ENCODE measurements at places on chromosomes 4 and X.

DNA sequence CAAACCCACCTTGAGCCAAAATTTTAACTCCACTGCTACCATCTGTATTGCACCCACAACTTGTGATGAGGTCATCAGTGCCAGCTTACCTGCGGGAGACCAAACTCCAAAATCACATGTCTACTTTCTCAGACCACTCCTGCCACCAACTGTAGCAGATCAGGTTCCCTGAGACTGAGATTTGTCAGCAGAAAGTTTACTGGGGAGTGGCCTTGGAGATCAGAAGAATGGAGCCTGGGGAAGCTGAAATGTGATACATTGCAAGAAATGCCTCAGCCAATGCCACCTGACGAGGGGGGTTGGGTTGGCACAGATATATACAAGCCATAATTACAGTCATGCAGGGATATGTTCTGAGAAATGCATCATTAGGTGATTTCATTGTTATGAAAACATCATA lies 19.1 kb downstream of the HAUS3 start:
- no peak for DNase-seq

GRCh38 chr4:158775091-158775651 lies 6.3 kb downstream of the FNIP2 start:
- DNase-seq = no peak

- no peak for DNase-seq
These were observed 32.7 kb downstream of the MFAP3L start for GRCh38 chr4:169993531-169993930.

- no peak for DNase-seq
These were observed 669.2 kb upstream of the AADAT start for GRCh38 chr4:170758988-170759387.

DNA sequence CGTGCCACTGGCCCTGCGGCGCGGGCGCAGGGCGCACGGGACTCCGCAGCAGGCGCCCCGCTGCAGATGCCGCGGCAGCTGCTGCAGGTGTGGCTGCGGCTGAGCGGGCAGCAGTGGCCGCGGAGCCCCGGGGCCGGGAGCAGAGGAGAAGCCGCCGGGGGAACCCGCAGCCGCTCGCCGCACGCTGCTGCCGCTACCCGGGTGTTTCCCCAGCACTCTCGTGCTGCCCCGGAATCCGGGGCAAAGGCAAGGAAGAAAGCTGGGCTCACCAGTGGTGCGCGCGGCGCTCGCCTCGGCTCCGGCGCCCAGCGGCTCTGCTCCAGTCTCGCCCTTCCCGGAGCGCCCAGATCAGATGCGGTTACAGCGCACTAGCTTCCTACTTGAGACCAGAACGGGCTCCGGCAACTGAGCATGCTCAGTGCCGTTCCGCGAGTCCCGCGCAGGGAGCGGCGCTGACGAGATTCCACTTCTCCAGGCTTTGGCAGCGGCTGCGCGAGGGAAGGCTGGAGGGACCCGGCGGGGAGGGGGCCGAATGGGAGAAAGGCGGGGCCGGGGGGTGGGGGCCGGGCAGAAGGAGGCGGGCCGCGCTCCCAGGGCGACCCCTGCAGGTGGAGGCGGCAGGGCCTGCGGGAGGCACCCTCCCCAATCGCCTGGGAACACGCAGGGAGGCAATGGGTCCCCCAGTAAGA lies at the start of gene APBB2:
Gene APBB2 (minus strand): TSS at position 407 of the 689 bp plus-strand sequence. CDS start 181,288 bp downstream, outside the sequence.
- DNase-seq = peak; percentile 30

DNA sequence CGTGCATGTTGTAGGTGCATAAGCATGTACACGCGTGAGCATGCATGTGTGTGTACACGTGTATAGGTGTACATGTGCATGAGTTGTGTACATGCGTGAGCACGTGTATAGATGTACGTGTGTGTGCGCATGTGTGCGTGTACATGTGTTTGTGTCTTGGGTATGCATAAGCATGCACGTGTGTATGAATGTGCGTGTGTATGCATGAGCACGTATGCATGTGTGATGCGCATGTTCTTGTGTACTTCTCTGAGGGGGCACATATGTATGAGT lies 9.0 kb downstream of the NAT8L start:
- DNase-seq = no peak

- peak; percentile 65 for DNase-seq
These were observed 27.5 kb upstream of the HTRA3 start for GRCh38 chr4:8241895-8242696.

GRCh38 chrX:131677655-131678628 lies 134.1 kb downstream of the OR13H1 start:
- DNase-seq = peak; percentile 10

GRCh38 chrX:123331349-123331748 lies 147.3 kb downstream of the GRIA3 start:
- no peak for DNase-seq

- no peak for DNase-seq
These were observed 88.4 kb upstream of the TET2 start for GRCh38 chr4:105058177-105058812.

- DNase-seq = no peak
These were observed 97.3 kb upstream of the ATP6AP2 start for GRCh38 chrX:40483502-40483901.

GRCh38 chrX:17154001-17154400 lies 207.5 kb downstream of the REPS2 start:
- no peak for DNase-seq

DNA sequence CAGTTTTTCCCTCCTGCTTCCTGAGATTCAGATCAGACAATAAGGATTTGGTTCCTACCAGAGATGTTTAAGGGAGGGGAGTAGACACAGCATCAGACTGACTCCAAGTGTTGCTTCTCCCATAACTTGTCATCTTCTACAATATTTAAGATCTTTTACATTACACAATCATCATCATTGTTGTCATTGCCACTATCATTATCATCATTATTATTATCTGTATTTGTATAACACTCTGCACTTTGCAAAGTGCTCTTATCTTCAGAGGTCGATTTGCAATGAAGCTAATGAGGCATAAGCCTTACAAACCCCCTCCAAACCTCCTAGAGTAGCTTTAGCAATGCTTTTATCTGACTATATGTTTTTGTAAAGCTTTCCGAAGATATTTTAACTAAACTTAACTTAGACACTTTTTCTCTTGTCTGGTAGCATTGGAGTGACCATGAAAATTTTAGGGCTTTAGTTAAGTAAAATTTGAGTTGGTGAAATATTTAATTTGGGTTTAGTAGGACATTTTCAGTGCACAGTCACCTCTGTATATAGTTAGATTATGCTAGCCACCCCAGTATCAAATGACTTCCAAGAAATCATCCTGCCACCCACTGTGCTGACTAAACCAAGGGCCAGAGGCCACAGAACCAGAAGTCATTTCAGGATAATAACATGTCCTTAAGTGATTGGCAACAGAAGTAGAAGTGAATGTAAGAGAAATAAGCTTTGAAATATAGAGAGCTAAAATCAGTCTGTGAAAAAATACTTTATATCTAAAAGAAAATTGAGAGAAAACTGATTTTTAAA lies 124.2 kb upstream of the NRK start:
- DNase-seq = no peak

GRCh38 chr4:29553846-29554245 lies 1166.3 kb upstream of the PCDH7 start:
- DNase-seq = no peak

- no peak for DNase-seq
These were observed 210.8 kb downstream of the SLC4A4 start for GRCh38 chr4:71549516-71550160.

- no peak for DNase-seq
These were observed 177.3 kb downstream of the BANK1 start for GRCh38 chr4:101967697-101968346.

DNA sequence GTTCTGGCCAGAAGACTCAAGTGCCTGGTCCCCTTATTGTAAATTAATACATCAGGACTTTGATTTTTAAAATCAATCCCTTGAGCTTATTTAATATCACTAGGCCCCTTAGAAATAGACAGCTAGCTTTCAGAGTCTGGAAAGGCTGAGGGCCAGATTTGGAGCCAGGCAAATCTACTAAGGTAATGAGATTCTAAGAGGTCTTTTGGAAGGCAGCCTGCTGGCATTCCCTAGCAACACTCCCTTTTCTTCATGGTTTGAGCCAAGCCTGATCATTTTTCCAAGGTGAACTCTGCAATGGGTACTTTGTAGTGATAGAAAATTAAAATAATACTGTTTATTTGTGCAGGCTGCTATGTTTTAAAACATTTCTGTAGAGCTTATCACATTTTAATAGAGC lies 378.5 kb downstream of the FAT4 start:
- no peak for DNase-seq

GRCh38 chr4:94508296-94508695 lies 56.6 kb downstream of the PDLIM5 start:
- DNase-seq = no peak

GRCh38 chr4:186757696-186758355 lies 34.2 kb upstream of the FAT1 start:
- DNase-seq = no peak

- DNase-seq = no peak
These were observed 9.1 kb downstream of the GRPEL1 start for GRCh38 chr4:7058792-7059191.

DNA sequence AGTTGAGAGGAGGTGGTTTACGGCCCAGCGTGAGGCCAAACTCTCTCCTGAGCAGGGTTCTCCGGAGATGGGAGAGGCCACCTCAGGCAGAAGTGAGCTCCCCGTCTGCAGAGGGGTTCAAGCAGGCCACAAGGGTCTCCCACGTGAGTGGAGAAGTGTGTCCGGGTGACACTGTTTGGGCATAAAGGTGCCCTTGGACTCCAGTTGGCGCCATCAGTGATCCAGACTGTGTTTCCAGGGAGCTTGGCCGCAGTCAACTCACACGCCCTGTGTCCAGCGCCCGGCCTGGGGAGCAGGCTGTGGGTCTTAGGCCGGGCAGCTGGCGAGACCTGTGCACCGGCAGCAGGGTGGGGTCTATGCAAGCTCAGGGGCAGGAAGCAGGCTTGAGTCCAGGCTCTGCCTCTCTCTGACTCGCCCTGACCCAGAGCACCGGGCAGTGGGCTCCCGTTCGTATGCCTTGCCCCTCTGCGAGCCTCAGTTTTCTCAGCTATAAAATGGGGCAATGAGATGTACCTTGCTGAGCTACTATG lies 24.6 kb upstream of the HTRA3 start:
- DNase-seq = no peak

DNA sequence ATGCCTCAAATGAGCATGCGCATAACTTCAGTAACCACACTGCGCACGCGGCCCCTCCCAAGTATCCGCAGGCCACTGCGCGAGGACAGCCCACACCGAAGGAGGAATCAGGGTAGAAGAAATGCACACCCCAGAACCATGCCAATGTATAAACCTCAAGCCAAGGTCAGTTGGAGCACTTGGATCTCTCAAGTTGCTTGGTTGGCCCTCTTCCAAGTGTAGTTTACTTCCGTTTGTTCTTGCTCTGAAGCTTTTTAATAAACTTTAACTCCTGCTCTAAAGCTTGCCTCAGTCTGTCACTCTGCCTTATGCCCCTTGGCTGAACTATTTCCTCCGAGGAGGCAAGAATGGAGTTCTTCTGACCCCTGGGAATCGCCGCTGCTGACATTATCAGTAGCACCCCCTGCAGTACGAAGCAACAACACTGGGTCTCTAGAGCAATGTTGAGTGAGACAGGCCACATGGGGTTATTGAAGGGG lies 22.0 kb upstream of the SPINK2 start:
- DNase-seq = no peak

- DNase-seq = no peak
These were observed 90.6 kb upstream of the STOX2 start for GRCh38 chr4:183814461-183814860.

GRCh38 chr4:133969202-133969848 lies 232.3 kb downstream of the PABPC4L start:
- no peak for DNase-seq

GRCh38 chr4:37139987-37140386 lies 104.6 kb upstream of the NWD2 start:
- DNase-seq = no peak

- DNase-seq = no peak
These were observed 8.3 kb upstream of the ZXDB start for GRCh38 chrX:57583477-57583876.

DNA sequence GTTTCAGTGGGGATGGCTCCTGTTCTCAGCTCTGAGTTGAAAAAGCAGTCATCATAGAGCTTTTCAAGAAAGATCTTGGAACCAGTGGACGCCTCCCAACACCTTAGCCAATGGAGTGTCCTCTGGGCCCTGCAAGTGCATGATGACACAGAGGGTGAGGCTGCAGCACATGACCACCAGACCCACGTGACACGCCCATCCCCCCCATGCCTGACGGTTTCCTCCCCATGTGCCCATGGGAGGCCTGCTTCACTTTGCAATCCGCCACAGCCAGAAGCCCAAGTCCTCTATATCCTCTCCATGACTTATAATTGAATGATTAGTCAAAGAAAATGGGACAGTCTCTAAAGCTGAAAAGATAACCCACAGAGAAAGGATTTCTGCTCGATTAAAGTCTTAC lies 187.0 kb downstream of the AFAP1 start:
- no peak for DNase-seq

DNA sequence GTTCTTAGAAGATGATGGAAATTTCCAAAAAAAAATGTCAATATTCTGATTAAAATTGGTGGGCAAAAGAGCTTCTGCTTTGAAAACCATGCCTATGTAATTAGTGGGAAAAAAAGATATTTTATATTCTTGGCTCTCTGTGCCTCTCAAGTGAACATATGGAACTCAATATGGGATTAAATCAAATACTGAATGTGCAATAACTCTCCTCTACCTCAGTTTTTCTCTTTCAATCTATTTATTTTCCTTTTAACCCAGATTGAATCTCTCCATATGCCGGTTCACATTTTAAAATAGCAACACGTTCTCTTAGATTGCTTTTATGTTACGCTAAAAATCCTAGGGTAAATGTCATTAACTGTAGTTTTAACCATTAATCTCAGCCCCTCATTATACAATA lies 224.2 kb upstream of the PABPC4L start:
- no peak for DNase-seq

DNA sequence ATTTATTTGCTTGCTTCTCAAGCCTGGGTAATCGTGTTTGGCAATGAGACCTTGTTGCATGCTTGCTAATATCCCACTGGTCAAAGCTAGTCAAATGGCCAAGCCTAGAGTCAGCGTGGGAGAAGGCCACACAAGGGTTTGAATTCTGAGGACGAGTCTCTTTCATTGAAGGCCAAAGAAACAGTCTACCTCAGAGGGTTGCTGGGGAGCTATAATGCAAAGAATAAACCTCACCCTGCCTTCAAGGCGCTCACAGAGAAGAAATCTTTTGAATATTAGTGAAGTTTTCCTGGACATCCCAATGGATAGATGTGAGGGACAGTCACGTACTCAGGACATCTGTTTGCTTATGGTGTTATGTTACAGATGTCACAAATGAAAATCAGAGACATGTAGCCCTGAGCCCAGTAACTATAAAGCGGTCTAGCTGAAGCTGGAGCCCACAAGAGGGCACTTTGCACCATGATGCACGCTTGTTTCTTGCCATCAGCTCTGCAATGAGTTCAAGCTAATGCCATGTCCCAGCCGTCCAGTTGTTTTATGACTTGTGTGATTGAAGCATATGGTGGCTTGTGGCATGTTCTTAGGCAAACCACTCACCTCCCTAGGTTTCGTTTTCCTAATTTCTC lies 1.1 kb upstream of the TLR3 start:
- DNase-seq = no peak

DNA sequence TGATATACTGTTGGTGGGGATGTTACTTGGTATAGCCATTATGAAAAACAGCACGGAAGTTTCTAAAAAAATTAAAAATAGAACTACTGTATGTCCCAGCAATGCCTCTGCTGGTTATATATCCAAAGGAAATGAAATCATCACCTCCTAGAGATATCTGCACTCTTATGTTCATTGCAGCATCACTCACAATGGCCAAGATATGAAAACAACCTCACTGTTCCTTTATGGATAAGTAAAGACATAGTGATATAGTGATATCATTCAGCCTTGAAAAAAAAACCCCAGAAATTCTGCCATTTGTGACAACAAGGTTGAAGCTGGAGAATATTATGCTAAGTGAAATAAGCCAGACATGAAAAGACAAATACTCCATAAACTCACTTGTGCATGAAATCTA lies 543.8 kb upstream of the SLIT2 start:
- DNase-seq = no peak

Data from stimulated activated CD4-positive, alpha-beta T cell treated with anti-CD3 and anti-CD28 coated beads, Interleukin-12 subunit alpha, Interleukin-12 subunit beta, amount 100 ng/mL, for 24 hours (primary cell).